ENCODE measurements at places on chromosomes 1 and 21.

GRCh38 chr1:203084588-203085527 lies 954 bp downstream of the MYOG start:
- no peak for DNase-seq

- DNase-seq: no peak
These were observed 245.9 kb downstream of the TNR start for GRCh38 chr1:175497501-175497900.

DNA sequence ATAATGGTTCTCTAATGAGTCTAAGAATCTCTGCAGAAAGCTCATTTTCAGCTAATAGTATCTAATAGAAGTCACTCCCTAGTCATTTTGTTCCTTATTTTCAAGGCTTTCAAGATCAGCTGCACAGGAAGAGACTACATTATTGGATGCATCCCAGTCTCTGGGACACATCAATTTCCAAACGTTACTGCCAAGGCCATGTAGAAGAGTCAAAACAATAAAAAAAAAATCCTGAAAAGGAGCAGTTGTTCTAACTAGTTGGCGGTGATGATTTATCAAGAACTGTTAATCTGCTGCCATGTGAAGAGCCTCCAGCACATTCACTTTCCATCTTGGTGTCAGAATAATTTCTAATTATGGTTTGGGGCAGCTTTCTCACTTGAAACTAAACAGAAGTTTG lies 5.7 kb downstream of the DDAH1 start:
- DNase-seq: no peak

- peak; percentile 62 for DNase-seq
These were observed at the start of gene THBS3 for GRCh38 chr1:155207806-155208540. Gene THBS3 (minus strand): TSS chr1:155207897. CDS start chr1:155207876, 21 bp downstream.

DNA sequence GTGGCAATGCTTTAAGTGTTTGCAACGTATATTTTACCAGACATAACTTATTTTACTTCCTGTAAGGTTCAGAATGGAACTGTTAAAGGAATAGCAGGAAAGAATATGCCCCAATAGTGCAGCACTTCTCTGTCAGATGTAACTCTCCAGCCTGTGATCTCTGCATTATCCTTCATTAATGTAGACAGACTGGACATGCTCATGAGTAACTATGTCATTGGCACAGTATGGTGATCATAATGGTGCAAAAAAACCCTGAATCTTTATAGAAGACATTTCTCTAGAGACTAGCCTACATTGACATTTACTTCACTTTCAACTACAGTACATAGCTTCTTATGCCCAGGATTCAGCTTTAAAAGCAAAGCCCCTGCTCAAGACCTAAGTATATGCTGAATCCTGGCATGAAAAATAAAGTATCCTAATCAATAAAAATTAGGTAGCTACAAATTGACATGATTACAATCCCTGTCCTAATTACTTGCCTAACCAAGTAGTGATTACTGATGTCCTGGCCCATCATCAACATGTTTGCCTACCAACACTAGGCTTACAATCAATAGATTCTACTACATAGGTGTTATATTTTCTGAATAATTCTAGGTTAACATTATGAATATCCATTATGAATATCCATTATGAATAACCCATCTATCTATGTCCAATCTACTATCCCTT lies 13.9 kb downstream of the COX20 start:
- DNase-seq: no peak

DNA sequence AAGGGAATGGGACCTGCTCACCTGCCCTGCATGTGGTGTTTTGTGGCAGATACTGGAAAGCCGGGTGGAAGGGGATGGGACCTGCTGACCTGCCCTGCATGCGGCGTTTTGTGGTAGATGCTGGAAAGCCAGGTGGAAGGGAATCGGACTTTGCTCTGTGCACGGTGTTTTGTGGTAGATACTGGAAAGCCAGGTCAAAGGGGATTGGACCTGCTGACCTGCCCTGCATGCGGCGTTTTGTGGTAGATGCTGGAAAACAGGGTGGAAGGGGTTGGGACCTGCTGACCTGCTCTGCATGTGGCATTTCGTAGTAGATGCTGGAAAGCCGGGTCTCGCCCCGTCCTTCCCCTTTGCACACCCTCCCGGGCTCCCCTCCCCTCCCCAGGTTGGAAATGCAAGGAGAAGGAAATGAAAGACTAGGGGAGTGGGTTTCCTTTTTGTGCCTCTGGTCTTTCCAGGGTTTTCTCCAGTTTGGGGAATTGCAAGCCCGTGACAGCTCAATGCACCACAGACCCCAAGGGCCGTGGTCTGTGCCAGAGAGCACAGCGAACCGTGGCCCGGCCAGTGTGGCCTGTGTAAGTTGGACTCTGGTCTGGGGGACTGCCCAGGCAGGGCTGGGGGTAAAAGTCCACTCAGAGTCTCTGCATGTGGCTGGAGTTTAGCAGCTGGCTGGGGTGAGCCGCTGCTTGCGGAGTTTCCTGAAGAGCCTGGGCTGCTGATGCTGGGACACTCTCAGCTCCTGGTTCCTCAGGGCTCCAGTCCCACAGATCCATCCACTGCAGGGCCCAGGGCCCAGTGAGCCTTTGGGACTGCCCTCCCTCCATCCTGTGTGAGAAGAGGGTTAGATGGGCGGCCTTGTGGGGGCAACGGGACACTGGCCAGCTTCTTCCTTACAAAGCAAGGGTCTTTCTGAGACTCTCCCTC lies 105.5 kb downstream of the CRYAA start:
- no peak for DNase-seq

- no peak for DNase-seq
These were observed 4.9 kb upstream of the B4GALT3 start for GRCh38 chr1:161182214-161182613.

DNA sequence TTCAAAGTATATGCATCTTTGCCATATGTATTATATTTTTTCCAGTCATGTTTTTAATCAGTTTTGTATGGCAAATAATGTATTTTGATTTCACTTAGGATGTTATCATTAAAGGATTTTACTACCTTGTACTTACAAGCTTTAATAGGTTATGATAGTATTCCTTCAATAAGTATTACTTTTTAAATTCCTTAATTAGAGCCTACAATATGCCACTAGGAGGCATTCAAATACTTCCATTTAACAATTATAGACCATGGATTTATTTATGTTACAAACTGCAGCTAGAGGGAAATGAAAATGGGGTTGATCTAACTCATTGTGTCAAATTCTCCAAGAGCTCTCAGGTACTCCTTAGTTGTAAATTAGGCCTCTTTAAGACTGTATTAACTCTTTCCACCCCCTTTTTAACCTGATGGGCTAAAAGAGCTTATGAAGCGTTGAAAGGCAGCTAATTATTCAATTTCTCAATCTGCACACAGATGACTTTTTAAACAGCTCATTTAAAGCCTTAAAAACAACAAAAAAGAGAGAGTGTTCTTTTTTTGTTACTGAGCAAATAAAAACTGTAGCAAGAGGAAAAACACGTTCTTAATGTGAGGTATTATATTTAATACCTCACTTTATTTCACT lies 156.2 kb downstream of the DENND1B start:
- peak; percentile 79 for DNase-seq

DNA sequence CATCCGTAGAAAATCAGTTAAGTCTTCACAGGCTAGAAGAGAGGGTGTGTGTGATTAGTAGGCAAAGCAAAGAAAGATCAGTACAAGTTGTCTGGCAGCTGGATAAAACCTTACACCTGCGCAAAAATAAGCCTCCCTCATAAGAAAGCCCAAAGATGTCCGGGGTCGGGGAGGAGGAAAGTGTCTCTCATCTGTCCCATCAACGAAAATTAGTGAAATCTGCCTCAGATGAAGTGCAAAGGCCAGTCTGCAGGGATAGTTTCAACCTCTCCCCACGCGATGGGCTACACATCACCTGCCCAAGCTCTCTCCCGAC lies 333.9 kb downstream of the SRGAP2C start:
- DNase-seq: no peak

DNA sequence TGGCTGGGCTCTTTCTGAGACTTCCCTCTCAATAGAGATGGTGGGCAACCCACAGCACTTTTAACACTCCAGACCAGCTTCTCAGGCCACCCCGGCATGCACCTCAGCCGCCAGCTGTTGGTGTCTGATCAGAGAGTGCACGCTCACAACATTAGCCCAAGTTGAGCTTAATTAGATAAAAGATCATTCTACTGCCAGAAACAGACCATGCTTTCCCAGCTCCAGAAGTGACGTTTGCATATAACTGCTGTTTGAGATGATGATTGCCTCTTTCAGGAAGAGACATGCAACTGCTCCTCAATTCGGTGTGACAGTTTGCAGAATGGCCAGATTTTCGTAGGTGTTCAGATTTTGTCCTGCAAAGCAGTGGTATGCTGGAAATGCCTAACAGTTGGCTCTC lies 285.3 kb upstream of the VAMP3 start:
- DNase-seq: no peak

- no peak for DNase-seq
These were observed 16.4 kb downstream of the TNNT2 start for GRCh38 chr1:201360901-201361651.

DNA sequence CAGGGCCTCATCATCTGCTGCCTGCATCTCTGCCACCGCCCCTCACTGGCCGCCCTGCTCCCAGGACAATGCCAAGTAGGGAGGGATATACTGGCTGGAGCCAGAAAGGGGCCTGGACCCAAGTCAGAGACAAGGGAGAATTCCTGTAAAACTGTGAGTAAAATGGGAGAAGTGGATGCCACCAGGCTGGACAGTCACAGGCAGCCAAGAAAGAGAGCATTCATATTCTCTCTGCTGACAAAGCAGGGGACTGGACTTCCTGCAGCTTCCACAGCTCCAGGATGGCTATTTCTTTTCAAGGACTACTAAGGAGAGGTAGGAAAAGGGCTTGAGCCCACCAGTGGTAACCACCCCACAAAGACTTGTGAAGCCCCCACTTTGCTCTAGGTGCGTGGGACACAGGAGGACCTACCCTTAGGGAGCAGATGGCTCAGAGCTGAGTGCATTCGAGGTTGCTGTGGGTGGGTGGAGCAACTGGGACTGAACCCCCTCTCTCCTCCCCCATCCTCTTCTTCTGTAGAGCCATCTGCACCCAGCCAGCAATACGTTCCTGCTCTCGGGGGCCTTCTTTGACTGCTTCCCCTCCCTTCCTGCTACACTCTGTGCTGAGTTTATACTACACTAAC lies 57.5 kb downstream of the GLIS1 start:
- peak; percentile 85 for DNase-seq

DNA sequence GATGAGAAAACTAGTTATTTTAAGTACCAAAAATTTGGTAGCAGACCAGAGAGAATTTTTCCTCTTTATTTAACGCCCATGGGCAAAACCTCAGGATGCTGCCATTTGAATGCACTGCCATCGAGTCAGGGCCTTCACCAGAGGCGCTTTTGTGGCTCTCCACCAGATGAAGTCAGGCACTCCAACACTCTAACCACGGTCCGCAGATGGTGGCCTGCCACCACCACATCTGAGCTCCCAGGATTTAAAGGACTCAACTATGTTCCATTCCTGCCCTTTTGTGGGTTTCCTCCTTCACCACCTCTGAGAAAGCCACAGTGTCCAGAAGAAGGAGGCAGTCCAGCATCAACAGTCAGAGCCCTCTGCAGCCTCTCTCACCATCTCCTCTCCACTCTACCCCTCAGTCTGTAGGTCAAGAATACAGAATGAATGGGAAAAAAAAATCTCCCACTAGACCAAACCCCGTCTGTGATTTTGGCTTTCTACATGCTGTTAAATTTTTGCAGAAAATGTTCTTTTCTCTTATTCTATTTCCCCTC lies 647.4 kb downstream of the USP25 start:
- DNase-seq: no peak

All from NCI-H524 (cell line).